HEK293T (cell line): ENCODE measurements at places on chromosomes 11 and 22.

GRCh38 chr22:29786031-29786430, 18.9 kb downstream of the UQCR10 start:
- DNase-seq = no peak

- DNase-seq = no peak
Observed at GRCh38 chr22:43365715-43366440, 22.7 kb upstream of the SCUBE1 start.

GRCh38 chr11:119935349-119935925, 202.5 kb downstream of the TRIM29 start:
- no peak for DNase-seq

GRCh38 chr11:75689863-75690609, 21.2 kb upstream of the MAP6 start:
- no peak for DNase-seq

DNA sequence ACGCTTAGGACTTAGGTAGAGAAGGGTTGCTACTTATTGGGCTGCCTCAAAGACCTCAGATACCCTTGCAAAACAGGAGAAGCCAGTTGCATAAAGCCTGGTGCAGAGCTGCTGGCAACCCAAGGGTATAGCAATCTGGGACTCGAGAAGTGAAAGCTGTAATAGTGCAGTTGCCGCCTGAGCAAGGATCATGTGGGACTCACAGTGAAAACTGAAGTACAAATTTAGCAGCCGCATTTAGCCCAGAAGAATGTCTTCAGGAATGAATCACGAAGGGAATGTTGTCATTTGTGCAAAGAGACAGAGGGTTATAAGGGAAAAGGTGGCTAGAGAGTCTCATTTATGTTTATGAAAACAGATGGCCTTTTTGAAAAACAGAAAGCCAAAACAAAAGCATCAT, 267.2 kb downstream of the TENM4 start:
- DNase-seq = no peak

DNA sequence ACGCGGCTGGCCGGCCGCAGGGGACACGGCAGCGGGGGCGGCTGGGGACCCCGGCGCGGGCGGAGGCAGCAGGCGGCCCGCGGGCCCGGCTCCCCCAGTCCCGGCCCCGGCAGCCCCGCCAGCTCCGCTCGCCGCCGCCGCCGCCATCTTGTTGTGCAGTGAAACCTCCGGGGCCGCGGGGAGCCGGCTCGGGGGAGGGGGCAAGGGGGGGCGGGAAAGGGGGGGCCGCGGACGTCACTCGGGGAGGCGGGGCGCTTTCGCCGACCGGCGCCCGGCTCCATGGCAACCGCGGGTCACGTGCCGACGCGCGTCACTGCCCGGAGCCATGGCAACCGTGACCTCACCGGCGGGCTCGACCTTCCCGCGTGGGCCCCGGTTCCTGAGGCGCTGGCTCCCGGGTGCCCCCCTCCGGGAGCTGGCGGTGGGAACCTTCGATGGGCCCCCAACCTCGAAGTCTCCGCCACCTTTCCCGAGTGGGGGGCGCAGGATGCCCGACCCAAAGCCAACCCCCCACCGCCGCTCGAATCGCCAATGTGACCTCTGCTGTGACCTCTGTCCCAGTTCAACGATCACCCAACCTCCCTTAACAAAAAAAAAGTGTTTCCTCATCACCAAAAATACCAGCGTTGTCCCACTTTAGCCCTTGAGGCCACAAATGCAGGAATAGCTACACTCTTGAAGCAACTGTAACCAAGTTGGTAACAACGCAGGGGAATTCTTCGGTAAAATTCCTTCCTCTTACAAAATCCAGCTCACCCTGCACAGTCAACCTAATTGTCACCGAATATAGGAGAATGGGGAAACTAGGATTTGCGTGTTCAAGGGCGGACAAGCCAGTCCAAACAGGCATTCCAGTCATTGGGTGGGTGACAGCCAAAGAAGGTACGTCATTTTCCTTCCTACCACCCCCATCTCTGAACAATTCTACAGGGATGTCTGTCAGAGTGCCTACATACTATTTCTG, at the start of gene SIK3:
TSS of gene SIK3 (minus strand) at position 160 of the 964 bp plus-strand sequence. CDS start at position 147, 13 bp downstream.
- DNase-seq = peak; percentile 99

DNA sequence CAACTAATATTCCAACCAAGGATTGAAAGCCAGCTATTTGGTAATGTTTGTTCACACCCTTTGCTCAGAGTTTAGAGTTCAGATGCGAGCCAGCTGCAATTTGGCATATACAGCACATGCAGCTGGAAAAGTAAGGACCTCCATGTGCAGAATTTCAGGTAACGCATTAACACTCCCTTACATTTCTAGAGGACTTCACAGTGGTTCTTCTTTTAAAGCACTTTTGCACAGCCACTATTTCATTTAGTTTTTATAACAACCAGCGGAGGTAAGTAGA, 3.4 kb downstream of the POU2AF3 start:
- DNase-seq = no peak

GRCh38 chr22:28397306-28397705, 282.3 kb downstream of the TTC28 start:
- no peak for DNase-seq

GRCh38 chr11:83205608-83206185, 12.2 kb downstream of the ANKRD42 start:
- DNase-seq = no peak

DNA sequence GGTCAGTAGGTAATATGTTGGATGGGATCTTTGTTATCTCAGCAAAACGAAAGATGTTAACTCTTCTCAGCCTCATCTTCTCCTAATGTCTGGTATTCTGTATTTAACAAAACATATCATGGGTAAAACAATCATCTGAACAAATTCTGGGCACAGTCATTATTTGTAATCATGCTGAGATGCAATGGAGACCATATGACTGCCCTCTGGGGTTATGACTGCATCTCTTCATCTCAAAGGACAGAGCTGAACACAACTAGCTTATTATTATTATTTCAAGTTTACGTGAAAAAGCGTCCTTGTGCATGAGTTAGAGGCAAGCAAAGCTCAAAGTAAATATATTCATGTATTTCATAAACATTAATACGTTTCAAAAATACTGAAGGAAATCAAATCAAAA, 29.7 kb upstream of the PSMA1 start:
- no peak for DNase-seq

DNA sequence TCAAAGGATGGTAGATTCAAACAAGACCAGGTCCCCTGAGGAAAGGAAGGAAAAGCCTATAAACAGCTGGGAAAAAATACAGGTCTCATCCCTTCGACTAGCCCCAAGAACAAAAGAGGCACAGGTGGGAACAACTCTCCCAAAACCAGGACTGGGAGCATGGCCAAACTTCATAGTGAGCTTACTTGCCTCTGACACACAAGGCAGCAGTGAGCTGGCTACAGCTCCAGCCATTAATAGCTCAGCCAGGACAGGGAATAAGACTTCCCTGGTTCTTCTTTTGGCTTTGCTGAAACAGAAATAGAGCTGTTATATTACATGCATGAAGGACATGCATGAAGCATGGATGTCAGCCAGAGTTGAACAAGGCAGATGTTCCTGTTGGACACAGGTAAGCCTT, at the start of gene OR10A2:
TSS of gene OR10A2 (plus strand) at position 97 of the 400 bp plus-strand sequence. CDS start 6,698 bp downstream, outside the sequence.
- no peak for DNase-seq

DNA sequence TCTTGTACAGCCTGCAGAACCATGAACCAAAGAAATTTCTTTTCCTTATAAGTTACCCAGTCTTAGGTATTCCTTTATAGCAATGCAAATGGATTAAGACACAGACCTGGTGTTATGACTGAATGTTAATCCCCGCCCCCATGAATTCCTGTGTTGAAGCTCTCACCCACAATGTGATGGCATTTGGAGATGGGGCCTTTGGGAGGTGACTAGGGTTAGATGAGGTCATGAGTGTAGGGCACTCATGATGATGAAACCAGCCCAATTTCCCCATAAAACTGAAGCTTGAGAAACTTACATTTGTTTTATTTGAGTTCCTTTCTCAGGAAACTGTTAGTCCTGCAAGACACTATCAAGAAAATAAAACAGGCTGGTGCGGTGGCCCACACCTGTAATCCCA, 115.8 kb upstream of the THY1 start:
- no peak for DNase-seq
